ENCODE measurements at places on chromosomes 5 and 9. TPM values are rescaled to one million over a fixed set of nuclear protein-coding genes. Genes with fewer than 3 reads are reported as not detected.

Gene ABCA1
- 207 TPM for total RNA-seq

Gene PCA3
- total RNA-seq, result 0.26 TPM

Gene FREM1
- total RNA-seq, result 0.16 TPM

Gene OR2V2
- total RNA-seq, result not detected

Gene SLC34A1
- not detected for total RNA-seq

Gene PLK2
- total RNA-seq, result 60.3 TPM

Gene MCC
- total RNA-seq, result 50.8 TPM

Gene PRSS3
- total RNA-seq, result 47.3 TPM

Gene LHFPL2
- total RNA-seq, result 46.3 TPM

Gene ARL14EPL
- total RNA-seq, result 0.69 TPM

Gene NELFB
- total RNA-seq, result 49.2 TPM

Gene CCNO
- 0.17 TPM for total RNA-seq

Gene PPP2CA
- total RNA-seq, result 67.4 TPM

Gene SET
- total RNA-seq, result 530 TPM

Gene CCDC192
- not detected for total RNA-seq

Gene SLC27A6
- not detected for total RNA-seq

Gene TLX3
- total RNA-seq, result not detected

Gene RAB14
- total RNA-seq, result 20.5 TPM

Gene PPP1R26
- 5.7 TPM for total RNA-seq

Gene GPR151
- not detected for total RNA-seq

Gene GABRB2
- total RNA-seq, result not detected

Gene PCDHGA10
- total RNA-seq, result 2.3 TPM

Gene TNFSF8
- total RNA-seq, result not detected

Gene CDH10
- total RNA-seq, result not detected

Gene GABRP
- not detected for total RNA-seq

Measured in bronchial smooth muscle cell (primary cell).